ENCODE measurements at places on chromosomes 2 and 18.

GRCh38 chr18:45916302-45916701 is 50.8 kb downstream of the EPG5 start:
- DNase-seq = no peak

DNA sequence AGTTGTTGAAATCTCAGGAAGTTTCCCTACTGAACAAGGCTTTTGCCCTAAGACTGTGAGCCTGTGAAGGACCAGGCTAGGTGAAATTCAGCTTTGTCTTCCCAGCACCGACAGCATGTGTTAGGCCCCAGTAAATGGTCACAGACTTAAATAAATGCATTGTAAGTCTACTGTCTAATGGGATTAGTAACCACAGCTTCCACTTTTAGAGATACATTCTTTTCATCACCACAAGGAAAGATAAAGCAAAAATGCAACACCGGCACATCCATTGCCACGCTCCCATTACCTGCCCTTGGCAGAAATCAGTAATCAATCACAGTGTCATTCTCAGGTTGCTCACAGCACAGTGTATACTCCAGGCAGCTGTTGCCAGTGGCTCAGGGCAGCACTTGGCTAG is 59.3 kb downstream of the CRACDL start:
- DNase-seq = no peak

GRCh38 chr2:119550856-119551255 is 6.6 kb downstream of the CFAP221 start:
- DNase-seq = no peak

DNA sequence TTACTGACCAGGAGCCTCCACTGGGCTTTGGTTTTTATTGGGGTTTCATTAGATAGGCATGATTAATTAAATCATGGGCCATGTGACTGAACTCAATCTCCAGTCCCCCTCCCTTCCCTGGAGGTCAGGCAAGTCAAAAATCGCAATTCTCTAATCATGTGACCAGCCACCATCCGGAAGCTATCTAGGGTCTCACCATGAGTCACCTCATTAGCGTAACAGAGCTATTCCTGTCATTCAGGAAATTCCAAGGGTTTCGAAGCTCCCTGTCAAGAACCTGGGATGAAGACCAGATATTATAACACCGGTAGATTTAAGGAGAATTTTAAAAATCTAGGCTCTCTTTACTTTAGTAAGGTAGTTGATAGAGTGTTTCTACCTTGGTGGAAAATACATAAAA is 180.3 kb upstream of the TCF4 start:
- DNase-seq = no peak

- no peak for DNase-seq
Observed at GRCh38 chr2:120873958-120874887, 138.6 kb downstream of the GLI2 start.

DNA sequence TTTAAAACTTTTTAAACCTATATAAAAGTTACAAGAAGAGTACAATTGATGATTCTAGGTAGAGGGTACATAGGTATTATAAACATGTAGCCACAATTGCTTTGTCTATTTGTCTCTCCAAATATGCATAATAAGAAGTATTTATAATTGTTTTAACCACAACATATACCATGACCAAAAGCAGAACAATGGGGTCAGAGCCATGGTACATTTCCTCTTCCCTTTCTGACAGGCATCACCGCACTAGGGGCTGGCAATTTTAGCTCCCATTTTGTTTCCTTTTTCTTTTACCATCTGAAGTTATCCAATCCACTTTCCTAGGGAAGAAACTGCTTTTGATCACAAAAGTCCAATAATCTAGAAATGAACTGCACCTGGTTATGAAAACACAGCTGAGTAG is 49.3 kb downstream of the TMX3 start:
- DNase-seq = no peak

All from stimulated activated CD8-positive, alpha-beta memory T cell treated with anti-CD3 and anti-CD28 coated beads, Interleukin-2, amount 100 ng/mL, for 48 hours (primary cell).